ENCODE measurements at places on chromosomes 7 and 10.

GRCh38 chr10:89355394-89355931 is 22.4 kb upstream of the IFIT1B start:
- no peak for DNase-seq

- no peak for DNase-seq
Observed at GRCh38 chr7:140977741-140978140, 37.0 kb downstream of the MRPS33 start.

DNA sequence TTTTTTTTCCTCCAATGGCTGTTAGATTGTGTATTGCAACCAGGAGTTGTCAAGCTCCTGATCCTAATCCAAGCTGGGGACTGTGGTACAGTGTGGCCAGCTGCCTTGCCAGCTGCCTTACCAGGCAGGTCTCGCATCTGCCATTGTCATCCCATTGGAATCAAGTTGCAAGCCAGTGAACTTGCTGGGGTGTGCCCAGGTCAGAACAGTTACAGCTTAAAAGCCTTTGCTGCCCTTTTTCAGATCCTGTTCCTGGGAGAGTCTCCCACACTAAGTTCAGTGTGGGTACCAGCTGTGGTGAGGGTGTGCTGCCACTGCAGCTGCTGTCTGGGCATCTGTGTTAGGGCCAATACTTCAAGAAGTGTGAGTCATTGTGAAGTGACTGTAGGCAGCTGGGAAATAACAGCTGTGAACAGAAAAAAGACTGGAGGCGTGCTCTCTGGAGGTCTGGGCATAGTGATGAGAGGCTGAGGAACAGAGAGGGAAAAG is 72.8 kb downstream of the CCNY start:
- DNase-seq = no peak

- no peak for DNase-seq
Observed at GRCh38 chr7:70632400-70632799, 499.5 kb upstream of the GALNT17 start.

DNA sequence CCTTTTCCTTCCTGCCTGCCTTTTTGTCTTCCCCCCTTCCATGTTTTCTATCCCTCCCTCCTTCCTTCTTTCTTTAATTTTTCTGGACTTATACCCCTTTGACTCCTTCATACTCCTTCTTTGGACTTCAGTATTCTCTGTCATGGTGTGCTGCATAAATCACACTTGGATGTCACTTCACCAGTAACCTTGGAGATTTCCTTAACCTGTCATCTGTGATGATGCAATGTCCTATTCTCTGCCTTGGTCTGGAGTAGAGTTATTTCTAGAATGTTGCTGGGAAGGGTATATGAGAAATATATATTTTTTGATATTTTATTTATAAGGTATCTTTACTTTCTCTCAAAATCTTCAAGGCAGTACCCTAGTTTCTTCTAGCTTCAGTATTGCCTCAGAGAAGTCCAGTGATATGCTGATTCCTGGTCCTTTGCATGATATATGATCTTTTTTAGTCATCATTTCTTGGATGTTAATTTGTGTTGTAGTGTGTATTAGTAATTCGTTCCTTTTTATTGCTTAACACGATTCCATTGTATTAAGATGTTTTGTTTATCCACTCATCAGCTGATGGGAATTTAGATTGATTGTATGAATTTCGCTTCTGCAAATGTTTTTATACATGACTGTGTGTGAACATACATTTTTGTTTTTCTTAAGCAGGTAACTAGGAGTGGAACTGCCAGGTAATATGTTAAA is 206.9 kb upstream of the MBL2 start:
- DNase-seq = no peak

GRCh38 chr10:63409465-63410027 is 56.2 kb downstream of the JMJD1C start:
- DNase-seq = no peak
